ENCODE measurements at places on chromosomes 1 and 21.

GRCh38 chr1:242523719-242524570 lies 552 bp downstream of the PLD5 start:
- DNase-seq: peak; percentile 78

DNA sequence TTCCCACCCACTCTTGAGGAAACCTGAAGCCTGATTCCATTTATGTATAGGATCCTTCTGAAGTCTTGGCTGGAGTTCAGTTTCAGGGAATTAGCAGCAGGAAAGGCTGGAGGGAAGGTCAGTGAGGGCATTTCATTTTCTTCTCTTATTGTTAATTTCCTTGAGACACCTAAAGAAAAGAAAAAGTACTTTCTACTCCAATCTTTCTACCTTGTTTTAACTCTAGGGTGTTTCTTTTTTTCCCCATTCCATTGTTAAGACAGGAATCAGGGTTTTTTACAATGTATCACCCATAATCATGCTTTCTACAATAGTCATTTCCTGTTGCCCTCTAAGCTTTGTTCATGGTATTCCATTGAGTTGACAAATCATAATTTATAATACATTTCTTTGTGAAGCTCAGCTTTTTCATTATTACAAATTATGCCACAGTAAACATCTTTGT lies 27.4 kb downstream of the SNRPE start:
- no peak for DNase-seq

GRCh38 chr1:25031601-25031965 lies 101.5 kb upstream of the RUNX3 start:
- DNase-seq: no peak

DNA sequence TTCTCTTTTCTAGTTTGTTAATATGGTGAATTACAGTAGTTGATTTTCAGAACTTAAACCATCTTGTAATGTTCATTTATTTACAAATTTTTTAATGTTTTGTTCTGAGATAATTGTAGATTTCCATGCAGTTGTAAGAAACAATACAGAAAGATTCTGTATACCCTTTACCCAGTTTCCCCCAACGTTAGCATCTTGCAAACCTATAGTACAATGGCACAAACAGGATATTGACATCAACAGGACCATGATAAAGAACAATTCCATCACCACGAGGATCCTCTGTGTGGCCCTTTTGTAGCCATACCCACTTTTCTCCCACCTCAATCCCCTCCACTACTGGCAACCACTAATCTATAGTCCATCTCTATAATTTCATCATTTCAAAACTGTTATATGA lies 33.3 kb downstream of the COL6A1 start:
- DNase-seq: no peak

GRCh38 chr1:78289603-78290002 lies 201.2 kb upstream of the PTGFR start:
- DNase-seq: no peak

DNA sequence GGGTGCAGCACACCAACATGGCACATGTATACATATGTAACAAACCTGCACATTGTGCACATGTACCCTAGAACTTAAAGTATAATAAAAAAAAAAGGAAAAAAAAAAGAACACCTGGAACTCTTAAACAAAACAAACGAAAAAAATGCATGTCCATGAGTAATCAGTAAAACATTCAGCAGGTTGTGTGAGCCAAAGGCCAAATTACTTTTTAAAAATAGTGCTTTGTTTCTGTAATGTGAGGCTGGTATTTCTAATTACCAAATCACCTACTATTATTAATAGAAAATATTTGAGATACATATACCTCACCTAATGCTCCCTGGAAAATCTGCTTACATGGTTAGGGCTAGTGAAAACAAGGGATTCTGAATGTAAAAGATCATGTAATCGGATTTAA lies 294.4 kb upstream of the NR5A2 start:
- DNase-seq: no peak

DNA sequence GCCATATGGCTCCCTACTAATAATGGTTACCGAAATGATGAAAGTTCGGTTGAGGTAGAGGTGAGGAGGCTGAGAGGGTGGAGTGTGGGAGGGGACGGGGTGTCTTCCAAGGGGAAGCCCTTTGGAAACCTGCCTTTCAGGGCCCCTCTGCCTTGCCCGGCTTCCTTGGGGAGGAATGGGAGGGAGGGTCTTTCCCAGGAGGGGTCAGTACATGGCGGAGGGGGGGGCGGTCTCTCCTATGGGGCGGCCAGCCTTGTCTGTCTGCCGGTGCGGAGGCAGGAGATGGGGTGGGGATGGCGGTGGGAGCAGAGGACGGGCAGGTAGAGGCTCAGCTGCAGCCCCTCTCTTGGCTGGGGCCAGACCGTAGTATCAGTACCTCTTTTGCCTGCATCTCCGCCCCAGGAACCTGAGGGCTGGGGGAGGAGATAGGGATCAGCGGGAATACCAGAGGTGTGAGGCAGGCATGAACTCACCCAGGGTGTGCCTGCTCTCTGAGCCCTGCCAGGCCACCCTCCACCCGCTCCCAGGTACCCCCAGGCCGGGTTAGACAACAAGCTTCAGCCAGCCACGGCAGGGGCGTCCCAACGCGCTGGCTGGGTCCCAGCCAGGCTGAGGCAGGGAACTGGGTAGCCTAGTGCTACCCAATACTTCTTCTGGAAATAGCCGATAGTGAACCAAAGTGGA lies 79.4 kb upstream of the POU3F1 start:
- DNase-seq: peak; percentile 46

GRCh38 chr1:43292216-43292615 lies 6.8 kb upstream of the C1orf210 start:
- DNase-seq: no peak

DNA sequence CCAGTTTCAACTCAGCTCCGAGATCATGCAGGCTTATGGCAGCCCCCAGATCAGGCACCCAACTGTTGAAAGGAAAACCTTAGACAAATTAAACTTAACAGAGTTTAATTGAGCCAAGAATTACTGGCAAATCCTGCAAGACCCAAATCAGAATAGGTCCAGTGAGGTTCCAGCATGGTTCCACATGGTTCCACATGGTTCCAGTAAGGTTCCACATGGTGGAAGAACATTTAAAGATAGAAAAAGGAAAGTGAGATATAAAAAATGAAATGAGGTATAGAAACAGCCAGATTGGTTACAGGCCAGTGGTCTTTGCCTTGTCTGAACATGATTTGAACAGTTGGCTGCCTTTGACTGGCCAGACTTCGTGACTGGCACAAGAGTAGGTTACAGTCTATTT lies 288.8 kb upstream of the LRRC7 start:
- no peak for DNase-seq

- peak; percentile 53 for DNase-seq
Measured at GRCh38 chr1:201261771-201262547, 21.3 kb upstream of the PKP1 start.

- no peak for DNase-seq
Measured at GRCh38 chr1:173496757-173497320, 19.7 kb downstream of the PRDX6 start.

- DNase-seq: no peak
Measured at GRCh38 chr1:59678040-59678439, 136.7 kb upstream of the HOOK1 start.

- DNase-seq: no peak
Measured at GRCh38 chr1:94908190-94908589, 18.7 kb downstream of the CNN3 start.

- no peak for DNase-seq
Measured at GRCh38 chr1:175270361-175270760, 77.8 kb upstream of the KIAA0040 start.

DNA sequence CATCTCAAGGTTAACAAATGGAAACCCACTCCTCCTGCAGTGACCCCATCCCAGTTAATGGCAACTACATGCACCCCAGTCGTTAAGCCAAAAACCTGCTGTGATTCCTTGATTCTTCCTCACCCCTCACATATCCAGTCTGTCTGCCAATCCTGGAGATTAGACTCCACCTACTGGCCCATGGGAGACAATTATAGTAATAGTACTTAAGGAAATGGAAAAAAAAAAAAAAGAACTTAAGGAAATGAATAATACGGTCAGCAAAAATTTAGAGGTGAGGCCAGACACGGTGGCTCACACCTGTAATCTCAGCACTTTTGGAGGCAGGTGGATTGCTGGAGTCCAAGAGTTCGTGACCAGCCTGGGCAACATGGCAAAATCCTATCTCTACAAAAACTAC lies 7.0 kb downstream of the NOL9 start:
- DNase-seq: no peak

DNA sequence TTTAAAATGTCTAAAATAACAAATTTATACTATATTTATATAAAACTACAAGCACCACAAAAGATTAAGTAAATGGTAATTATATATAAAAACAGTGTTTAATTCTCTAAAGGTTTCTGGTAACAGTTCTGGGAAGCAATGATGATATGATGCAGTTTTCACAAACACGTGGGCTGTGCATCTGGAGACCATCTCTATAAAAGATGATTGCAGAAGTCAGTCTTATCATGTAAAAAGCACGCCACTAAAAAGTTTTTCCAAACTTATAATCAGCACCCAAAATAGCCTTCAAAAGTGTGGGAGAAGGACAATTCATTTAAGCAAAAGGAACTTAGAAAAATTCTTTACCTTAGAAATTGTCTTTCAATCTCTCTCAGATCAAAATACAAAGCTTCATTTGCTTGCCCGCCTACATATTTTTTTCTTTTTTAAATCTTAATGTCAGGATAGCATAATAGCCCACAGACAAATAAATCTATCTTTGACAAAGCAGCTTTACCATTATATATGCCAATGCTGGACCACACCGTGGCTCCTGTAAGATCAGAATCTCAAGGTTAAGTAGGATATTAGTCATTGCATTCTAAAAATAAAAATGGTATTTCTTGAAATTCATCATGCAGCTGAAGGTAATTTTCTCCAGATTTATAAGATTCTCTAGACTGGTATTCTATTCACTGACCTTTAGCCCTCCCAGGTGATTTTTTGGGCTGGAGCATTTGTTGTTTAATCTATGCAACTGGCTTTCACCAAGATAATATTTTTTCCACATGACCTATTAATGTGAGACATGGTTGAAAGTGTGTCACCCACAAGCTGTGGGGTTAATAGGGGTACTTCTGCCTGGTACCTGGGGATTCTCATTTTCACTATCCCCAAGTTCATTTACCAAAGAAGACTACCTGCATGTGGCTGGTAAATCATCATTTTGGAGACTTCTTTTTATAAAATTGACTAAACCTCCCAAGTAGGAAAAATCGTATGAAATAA lies 189.6 kb upstream of the ST6GALNAC5 start:
- DNase-seq: no peak

DNA sequence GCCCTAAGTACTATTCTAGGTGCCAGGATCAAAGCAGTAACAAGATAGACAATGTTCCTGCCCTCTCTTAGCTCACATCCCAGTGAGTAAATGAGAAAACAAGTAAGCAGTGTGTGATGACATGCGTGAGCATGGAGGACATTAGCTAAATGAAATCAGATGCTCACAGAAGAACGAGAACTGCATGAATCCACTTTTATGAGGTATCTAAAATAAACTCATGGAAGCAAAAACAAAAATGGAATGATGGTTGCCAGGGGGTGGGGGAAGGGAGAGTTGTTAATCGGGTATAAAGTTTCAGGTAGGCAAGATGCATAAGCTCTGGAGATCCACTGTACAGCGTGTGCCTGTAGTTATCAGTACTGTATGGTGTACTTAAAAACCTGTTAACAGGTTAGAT lies 195.1 kb downstream of the HHAT start:
- DNase-seq: no peak

Data from spleen (tissue), 13 donors.